ENCODE measurements at places on chromosomes 5 and 9.

GRCh38 chr9:69660304-69660703, 11.9 kb downstream of the APBA1 start:
- DNase-seq: no peak

DNA sequence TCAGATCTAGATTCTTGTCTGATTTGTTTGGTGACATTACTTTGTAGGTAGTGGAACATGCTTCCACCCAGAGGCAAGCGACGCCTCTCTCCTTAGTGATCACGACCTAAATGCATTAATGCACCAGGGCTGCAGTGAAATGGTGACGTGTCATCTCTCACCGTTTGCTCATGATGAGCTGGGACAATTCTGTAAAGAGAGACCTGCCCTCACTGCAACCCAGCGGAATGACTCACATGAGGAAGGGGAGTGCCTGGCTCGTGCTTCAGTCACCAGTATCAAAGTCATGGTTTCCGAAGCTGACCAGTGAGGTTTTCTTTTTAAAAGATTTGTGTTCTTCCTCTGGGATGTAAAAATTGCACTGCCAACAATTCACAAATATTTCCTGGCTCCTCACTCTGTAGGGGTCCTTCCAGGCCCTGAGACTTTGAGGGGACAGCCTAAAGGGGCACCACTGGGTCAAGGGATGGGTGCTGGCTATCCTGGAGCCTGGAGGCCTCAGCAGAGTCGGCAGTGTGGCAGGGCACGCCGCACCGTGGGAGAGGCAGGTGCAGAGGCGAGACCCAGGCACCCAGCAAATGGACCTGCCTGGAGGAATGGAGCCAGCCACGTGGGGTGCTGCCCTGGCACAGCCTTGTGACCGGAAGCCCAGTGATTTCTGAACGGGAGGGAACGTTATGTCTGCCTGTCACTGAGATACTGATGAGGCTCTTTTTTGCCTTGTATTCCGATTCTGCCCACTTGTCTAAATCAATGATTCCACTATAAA, 17.3 kb downstream of the QSOX2 start:
- peak; percentile 59 for DNase-seq

GRCh38 chr5:125402787-125403186, 656.3 kb upstream of the ZNF608 start:
- DNase-seq: no peak

- no peak for DNase-seq
Observed at GRCh38 chr5:168777651-168778050, 198.5 kb upstream of the PANK3 start.

DNA sequence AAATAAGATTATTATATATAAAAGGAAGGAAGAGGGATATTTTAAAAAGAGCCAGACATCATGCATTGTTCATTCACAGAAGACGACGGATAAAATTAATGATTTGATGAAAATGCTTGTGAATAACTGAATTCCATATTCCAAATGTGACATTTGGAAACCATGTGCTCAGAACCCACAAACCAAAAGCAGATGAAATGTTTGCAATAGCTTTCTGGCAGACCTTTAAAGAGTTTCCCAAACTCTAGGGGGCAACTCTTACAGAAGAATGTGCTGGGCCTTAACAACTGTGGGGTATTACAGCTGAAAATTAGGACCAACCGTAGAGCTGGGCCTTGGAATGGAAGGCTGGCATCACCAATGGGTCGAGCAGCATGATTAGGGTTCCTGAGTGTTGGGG, 471.0 kb downstream of the EFNA5 start:
- no peak for DNase-seq

DNA sequence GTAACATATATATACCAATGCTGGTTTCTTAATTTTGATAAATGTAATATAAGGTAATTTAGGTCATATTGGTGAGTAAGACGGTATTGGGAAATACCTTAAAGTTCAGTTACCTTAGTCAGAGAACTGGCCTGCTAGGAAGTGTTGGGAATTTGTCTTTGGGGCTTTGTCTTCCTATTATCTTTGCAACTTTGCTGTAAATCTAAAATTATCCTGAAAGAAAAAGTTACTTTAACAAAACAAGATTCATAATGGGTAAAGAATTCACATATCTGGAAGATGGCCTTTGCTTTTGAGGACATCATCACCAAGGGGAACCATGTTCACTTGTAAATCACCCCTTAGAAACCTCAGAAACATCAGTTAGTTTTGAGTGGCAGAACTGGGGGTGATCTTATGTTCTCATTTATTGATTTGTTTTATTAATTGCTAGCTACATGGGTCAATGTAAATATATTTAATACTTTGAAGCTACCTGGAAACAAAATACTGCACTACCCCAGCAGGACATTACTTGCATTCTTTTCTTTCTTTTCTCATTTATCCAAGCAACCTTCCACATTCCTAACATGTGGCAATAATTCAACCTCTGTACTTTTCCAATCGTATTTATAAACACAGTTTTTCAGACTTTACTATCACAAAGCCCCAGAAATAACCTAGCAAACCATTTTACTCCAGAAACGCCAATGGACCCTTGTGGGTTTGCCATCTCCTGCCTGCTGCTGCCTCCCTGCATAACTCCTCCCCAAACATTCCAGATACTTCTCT, 41.4 kb downstream of the GLIS3 start:
- no peak for DNase-seq

DNA sequence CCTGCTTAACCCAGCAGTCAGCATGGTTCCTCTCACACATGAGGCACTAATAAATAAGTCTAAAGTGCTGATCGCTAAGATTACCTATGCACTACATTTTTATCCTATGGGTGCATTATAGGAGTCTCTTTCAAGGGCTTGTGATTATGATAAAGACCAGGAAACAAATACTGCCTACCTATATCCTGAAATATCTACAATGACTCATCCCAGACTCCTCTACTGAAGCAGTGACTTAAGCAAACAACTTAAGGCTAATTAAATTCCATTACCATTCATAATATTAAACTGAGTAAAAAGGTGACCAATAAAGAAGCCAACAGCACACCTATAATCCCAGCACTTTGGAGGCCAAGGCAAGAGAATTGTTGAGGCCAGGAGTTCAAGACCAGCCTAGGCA, 338.4 kb downstream of the DNAH5 start:
- DNase-seq: no peak

GRCh38 chr5:82991678-82992323, 85.4 kb downstream of the TMEM167A start:
- DNase-seq: no peak

DNA sequence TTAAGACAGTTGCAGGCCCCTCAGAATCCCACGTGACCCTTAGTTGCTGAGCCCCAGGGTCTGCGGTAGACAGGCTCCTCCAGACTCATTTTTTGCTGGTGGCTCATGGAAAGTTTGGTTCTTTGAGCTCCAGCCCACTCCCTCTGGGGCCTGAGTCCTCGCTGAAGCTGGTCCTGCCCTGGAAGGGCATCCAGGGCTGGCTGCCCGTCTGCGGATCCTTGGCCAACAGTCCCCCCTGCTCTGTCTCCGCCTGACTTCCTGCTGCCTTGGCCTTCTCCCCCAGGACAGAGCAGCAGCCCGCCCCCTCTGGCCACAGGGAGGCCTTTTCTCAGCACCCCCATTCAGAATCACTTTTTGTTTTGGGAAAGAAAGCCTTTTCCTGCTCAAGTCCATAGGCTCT, 24.4 kb downstream of the SLC6A7 start:
- DNase-seq: no peak

GRCh38 chr5:10130881-10131280, 118.8 kb downstream of the ATPSCKMT start:
- no peak for DNase-seq

All from activated CD4-positive, alpha-beta T cell treated with anti-CD3 and anti-CD28 coated beads for 36 hours (primary cell).